ENCODE measurements at places on chromosomes 4 and X. TPM values are rescaled to one million over a fixed set of nuclear protein-coding genes. Genes with fewer than 3 reads are reported as not detected.
A peak's percentile ranks its signal among the peaks of the same experiment; 100 is the strongest.

Gene TMLHE
- polyA plus RNA-seq = 9.8 TPM

Gene MAGIX
- 1.7 TPM for polyA plus RNA-seq

Gene CCDC149
- polyA plus RNA-seq = not detected

Gene PAGE5
- not detected for polyA plus RNA-seq

Gene CXCR3
- 56.4 TPM for polyA plus RNA-seq

Gene BEX1
- not detected for polyA plus RNA-seq

DNA sequence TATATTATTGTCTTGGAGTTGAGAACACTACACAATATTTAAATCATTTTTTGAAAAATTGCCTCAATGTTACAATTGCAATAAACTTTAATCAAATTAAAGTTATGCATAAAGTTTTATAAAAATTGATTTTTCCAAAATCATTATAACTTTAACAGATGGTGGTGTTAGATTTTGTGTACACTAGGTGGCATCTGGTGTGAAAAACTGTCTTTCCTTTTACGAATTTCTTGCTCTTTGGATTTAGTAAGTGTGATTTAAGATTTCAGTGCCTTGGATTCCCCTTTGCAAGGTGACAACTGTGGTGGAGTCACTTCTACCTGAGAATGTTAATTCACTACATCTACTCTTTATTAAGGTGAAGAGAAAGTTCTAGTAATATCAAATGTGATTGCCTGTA lies 91.6 kb downstream of the AREG start:
- no peaks in the 10 kb centered on the region for H3K36me3 ChIP-seq
- no peak for DNase-seq
- no peaks in the 10 kb centered on the region for H3K27me3 ChIP-seq
- no peak overlapping the region for H3K27ac ChIP-seq
- H3K4me3 ChIP-seq = no peak overlapping the region

GRCh38 chr4:80875642-80876041 lies 154.9 kb upstream of the BMP3 start:
- H3K4me1 ChIP-seq = peaks cover 13% of the 10 kb centered on the region
- DNase-seq = peak; percentile 89
- H3K27ac ChIP-seq = peak overlapping the region; percentile 40
- H3K4me3 ChIP-seq = no peak overlapping the region
- H3K27me3 ChIP-seq = no peaks in the 10 kb centered on the region

DNA sequence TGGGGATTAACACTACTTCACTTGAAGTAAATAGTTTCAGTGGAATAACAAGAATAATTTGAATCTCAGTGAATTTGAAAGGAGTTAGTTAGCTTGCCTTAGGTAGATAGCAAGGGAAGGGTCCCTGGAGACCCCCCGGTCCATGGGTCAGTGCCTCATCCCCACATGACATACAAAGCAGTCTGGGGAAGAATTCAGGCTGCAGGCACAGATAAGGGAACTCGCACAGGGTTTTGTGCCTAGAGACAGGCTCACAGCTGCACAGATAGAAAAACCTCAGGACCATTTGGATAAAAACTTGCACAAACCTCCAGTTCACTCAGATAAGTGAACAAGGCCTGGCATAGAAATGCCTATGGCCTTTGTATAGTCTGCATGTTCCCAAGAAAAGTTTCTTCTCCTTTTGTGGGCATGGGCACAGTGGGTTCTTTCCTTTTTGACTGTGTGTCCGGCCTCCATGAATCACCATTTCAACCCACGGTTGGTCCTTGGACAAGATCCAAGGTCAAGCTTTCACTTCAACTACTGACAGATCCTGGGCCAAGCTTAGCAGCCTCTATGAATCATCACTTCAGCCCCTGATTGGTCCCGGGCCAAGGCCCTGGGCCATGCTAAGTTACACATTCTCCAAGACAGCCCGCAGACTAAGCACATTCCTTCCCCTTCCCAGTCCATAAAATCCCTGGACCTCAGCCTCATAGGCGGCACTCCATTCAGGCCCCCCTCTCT lies 108.3 kb upstream of the KLHL4 start:
- no peak for DNase-seq
- H3K4me1 ChIP-seq = no peaks in the 10 kb centered on the region
- no peaks in the 10 kb centered on the region for H3K27me3 ChIP-seq
- H3K36me3 ChIP-seq = no peaks in the 10 kb centered on the region
- no peak overlapping the region for H3K27ac ChIP-seq

DNA sequence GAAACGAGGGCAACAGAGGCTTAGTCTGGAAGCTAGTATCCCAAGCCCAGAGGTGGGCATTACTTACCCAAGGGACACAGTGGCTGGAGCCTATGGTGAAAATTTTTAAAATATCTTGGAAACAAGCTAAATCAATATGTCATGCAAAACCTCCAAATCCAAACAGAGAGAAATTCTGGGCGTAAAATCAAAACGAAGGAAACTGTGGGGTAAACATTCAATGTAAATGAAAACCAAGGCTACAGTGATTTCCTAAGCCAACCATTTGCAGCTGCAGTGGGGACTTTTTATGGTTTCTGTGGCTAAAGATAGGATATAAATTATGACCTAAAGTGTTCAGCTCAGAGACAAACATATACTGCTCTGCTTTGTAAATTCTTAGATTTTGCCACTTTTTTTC lies 507.7 kb upstream of the DIAPH2 start:
- no peaks in the 10 kb centered on the region for H3K4me1 ChIP-seq
- no peak for DNase-seq
- H3K36me3 ChIP-seq = no peaks in the 10 kb centered on the region
- H3K4me3 ChIP-seq = no peak overlapping the region

DNA sequence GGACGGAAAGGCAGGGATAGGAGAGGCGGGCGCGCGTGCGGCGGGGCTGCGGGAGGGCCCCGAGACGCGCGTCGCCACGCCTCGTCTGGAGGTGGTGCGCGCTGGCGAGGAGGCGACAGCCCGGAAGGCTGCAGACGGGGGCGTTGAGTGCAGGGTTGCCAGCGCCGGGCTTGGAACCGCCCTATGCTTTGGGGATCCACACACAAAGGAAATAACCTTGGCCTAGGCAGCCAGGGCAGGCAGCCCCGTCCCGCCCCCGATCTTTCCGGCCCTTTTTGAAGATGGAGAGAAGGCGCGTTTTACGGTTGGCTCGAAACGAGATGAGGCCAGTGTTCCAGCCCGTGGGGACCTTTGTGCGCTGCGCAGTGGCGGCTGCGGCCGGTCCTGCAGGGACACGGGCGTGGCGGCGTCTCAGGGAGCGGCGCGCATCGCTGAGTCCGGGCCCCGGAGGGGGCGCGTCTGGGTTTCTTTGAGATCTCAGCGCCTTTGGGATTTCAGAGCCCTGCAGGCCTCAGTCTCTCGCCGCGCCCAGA lies 50.8 kb upstream of the TRIM2 start:
- H3K4me1 ChIP-seq = peaks cover 33% of the 10 kb centered on the region
- H3K36me3 ChIP-seq = no peaks in the 10 kb centered on the region
- peak overlapping the region; percentile 62 for H3K4me3 ChIP-seq
- H3K27ac ChIP-seq = no peak overlapping the region
- peaks cover 5% of the 10 kb centered on the region for H3K27me3 ChIP-seq

- H3K4me3 ChIP-seq = peak overlapping the region; percentile 63
- peaks cover 4% of the 10 kb centered on the region for H3K27me3 ChIP-seq
- no peak overlapping the region for H3K27ac ChIP-seq
- no peaks in the 10 kb centered on the region for H3K36me3 ChIP-seq
Measured at GRCh38 chr4:81470456-81471297, 1.0 kb downstream of the RASGEF1B start.

DNA sequence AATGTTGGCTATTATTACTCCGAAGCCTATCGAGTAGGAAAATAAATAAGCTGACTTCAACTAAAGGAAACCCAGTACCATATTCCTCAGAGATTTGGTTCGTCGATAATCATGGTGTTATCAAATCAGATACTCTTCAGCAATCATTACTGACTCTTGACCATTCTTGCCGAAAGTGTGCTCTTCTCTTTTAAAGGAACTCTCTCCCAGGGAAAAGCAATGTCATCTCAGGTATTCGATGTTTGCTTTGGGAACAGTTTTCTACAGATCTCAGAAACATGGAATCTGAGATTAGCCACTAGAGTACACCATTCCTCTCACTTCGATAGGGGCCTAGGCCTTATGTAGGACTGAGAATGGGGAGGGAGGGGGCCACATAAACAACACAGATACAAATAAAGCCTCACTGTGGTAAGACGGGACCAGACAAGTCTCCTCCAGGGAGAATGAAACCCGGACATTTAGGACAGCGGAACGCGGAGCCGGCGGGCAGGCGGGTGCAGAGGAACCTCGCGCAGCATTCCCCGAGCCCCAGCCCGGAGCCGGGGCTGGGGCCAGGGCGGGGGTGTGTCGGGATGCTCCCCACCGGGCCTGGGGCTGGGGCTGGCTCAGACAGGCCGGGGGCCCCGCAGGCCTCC lies 581 bp downstream of the DNAJB14 start:
- DNase-seq = no peak
- peaks cover 12% of the 10 kb centered on the region for H3K4me1 ChIP-seq
- no peaks in the 10 kb centered on the region for H3K36me3 ChIP-seq
- H3K4me3 ChIP-seq = peak overlapping the region; percentile 90
- H3K27me3 ChIP-seq = no peaks in the 10 kb centered on the region

DNA sequence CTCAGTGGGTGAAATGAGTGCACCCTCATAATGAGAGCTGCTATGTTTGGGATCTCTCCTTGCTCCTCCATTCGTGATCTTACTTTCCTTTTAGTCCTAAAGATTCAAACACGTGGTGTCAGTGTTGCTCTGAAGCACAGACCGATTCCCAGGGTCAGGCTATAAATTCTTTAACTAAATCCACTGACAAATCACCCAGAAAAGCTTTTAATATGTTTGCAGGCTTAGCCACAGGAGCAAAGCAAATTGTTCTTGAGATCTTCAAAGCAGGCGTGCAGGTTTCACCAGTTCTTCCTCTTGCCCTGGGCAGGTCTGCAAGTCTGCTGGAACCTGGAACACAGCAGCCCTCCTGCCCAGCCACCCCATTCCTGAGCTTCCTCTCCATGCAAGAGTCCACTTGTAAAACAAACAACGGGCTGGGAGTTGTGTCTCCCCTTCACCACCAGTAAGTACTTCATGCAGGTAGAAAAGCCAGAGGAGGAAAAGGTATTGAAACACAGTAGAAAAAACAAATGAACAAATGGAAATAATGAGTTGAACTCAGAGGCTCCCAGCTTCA lies 70.1 kb upstream of the ENPP6 start:
- H3K27ac ChIP-seq = peak overlapping the region; percentile 99
- peaks cover 64% of the 10 kb centered on the region for H3K4me1 ChIP-seq
- no peaks in the 10 kb centered on the region for H3K36me3 ChIP-seq

DNA sequence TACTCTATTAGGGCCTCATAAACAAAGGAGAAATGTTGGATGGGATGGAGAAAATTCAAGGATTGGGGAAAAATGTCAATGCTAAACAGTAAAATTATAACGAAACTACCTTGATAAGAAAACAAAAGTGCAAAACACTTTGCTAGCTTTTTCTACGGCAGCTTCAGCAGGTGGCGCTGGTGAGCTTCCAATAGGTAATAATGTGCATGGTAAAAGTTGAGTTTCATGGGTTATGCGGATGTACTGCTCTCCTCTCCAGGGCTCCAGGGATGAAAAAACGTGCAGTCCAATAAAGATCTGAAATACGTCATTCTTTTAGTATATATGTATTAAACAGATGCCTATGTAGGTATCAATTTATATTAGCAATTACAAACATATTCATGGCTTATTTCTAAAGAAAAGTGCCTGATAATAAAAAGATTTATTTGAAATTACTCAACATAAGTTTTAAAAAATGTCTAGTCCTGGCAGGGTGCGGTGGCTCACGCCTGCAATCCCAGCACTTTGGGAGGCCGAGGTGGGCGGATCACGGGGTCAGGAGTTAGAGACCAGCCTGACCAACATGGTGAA lies 239.6 kb downstream of the GRXCR1 start:
- no peak overlapping the region for H3K4me3 ChIP-seq
- H3K36me3 ChIP-seq = no peaks in the 10 kb centered on the region
- no peaks in the 10 kb centered on the region for H3K4me1 ChIP-seq
- DNase-seq = peak; percentile 3

GRCh38 chrX:115112411-115112810 lies 76.8 kb upstream of the RBMXL3 start:
- no peak overlapping the region for H3K27ac ChIP-seq
- no peaks in the 10 kb centered on the region for H3K27me3 ChIP-seq
- no peak for DNase-seq
- no peaks in the 10 kb centered on the region for H3K4me1 ChIP-seq

DNA sequence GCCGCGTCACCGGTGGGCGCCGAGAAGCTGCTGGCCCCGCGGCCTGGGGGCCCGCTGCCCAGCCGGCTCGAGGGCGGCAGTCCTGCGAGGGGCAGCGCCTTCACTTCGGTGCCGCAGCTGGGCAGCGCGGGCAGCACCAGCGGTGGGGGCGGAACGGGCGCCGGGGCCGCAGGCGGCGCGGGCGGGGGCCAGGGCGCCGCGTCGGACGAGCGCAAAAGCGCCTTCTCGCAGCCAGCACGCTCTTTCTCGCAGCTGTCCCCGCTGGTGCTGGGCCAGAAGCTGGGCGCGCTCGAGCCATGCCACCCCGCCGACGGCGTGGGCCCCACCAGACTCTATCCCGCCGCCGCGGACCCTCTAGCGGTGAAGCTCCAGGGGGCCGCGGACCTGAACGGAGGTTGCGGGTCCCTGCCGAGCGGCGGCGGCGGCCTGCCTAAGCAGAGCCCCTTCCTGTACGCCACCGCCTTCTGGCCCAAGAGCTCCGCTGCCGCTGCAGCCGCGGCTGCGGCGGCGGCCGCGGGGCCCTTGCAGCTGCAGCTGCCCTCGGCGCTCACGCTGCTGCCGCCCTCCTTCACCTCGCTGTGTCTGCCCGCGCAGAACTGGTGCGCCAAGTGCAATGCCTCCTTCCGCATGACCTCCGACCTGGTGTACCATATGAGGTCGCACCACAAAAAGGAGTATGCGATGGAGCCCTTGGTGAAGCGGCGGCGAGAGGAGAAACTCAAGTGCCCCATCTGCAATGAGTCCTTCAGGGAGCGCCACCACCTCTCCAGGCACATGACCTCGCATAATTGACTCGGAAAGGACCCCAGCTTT lies 5.6 kb downstream of the PRDM8 start:
- peak overlapping the region; percentile 71 for H3K4me3 ChIP-seq
- DNase-seq = no peak
- H3K27ac ChIP-seq = no peak overlapping the region
- H3K36me3 ChIP-seq = no peaks in the 10 kb centered on the region
- 0 out of 2 replicates have a peak, but pooled peaks cover 3% of the 10 kb centered on the region for H3K4me1 ChIP-seq

- no peaks in the 10 kb centered on the region for H3K4me1 ChIP-seq
- H3K36me3 ChIP-seq = no peaks in the 10 kb centered on the region
- no peaks in the 10 kb centered on the region for H3K27me3 ChIP-seq
- no peak for DNase-seq
Measured at GRCh38 chrX:136577552-136577951, 45.5 kb downstream of the VGLL1 start.

- H3K27me3 ChIP-seq = peaks cover 1% of the 10 kb centered on the region
- H3K27ac ChIP-seq = peak overlapping the region; percentile 80
- no peaks in the 10 kb centered on the region for H3K36me3 ChIP-seq
- H3K4me3 ChIP-seq = peak overlapping the region; percentile 85
Measured at GRCh38 chr4:1166509-1167243, 5.7 kb downstream of the SPON2 start.

DNA sequence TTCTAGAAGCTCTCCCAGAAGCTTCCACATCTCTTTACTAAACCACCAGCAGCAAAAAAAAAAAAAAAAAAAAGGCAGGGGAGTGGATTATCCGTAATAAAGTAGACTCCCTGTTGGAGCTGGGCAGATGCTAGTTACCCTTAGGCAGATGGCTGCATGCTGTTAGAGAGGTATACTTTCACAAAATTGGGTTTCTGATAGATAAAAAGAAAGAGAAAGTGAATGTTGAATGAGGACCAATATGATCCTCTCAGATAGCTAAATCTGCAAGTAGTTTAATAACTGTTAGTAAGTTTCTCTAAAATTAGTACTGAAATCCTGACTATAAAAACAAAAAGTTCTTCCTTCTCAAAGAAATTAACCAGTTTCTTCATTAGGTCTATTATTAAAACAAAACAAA lies 195.4 kb downstream of the ANAPC10 start:
- no peaks in the 10 kb centered on the region for H3K36me3 ChIP-seq
- peaks cover 18% of the 10 kb centered on the region for H3K4me1 ChIP-seq
- DNase-seq = no peak
- no peaks in the 10 kb centered on the region for H3K27me3 ChIP-seq
- no peak overlapping the region for H3K27ac ChIP-seq
